Large intestine (tissue), 12 donors: ENCODE measurements at places on chromosomes 4 and X. TPM values are rescaled to one million over a fixed set of nuclear protein-coding genes. Genes with fewer than 3 reads are reported as not detected.

The SPANXN3 gene
- polyA plus RNA-seq, result 20.3 TPM

The PGAM4 gene
- not detected for polyA plus RNA-seq

The KCND1 gene
- 2.5 TPM for polyA plus RNA-seq

DNA sequence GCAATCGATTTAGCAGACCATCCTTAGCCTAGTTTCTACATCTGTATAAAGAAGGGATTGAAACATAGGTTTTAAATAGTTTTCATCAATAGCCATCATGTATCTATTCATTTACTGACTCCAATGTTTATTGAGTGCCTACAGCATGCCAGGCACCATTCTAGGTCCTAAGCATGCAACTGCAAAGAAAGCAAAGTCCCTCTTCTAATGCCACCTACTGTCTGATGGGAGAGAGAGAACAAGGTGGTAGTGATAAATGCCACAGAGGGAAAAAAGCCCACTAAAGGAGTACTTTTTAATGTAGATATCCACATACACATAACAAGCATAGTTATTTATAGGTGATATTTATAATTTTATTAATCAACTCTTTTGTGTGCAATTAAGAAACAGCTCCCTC, 67.6 kb upstream of the PPARGC1A start:
- H3K4me3 ChIP-seq, result no peak overlapping the region
- no peaks in the 10 kb centered on the region for H3K4me1 ChIP-seq
- H3K36me3 ChIP-seq, result no peaks in the 10 kb centered on the region
- H3K27ac ChIP-seq, result no peak overlapping the region

- H3K4me3 ChIP-seq, result no peak overlapping the region
- H3K27me3 ChIP-seq, result no peaks in the 10 kb centered on the region
- H3K4me1 ChIP-seq, result no peaks in the 10 kb centered on the region
- DNase-seq, result no peak
These were observed 424.8 kb upstream of the MAD2L1 start for GRCh38 chr4:120491481-120491880.

DNA sequence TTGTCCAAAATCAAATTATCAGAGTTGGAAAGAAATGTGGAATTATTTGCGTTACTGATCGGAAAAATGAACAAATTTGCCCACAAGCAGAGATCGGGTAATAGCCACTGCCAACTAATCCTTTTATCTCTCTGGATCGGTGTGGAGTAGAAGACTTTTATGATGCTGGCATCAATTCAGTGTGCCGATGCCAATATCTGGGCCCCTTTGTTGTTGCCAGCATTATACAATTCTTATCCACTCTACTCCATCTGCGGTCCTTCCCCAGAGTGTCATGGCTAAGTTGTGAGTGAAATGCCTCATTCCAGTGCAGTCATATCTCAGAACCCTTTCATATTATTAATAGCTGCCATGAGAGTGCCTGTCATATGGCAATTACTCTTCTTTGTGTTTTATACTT, 660.2 kb downstream of the ADGRL3 start:
- DNase-seq, result no peak
- no peak overlapping the region for H3K27ac ChIP-seq
- H3K27me3 ChIP-seq, result no peaks in the 10 kb centered on the region
